ENCODE measurements at places on chromosomes 2 and 18. TPM values are rescaled to one million over a fixed set of nuclear protein-coding genes. Genes with fewer than 3 reads are reported as not detected.
A peak's percentile ranks its signal among the peaks of the same experiment; 100 is the strongest.

GRCh38 chr2:196954001-196954400, 27.5 kb upstream of the PGAP1 start:
- DNase-seq = no peak

The ATP9B gene
- 14.0 TPM for total RNA-seq

The MYO5B gene
- 1.1 TPM for total RNA-seq

The C2orf81 gene
- 0.79 TPM for total RNA-seq

The MYCN gene
- 0.45 TPM for total RNA-seq

The KATNAL2 gene
- total RNA-seq = 2.7 TPM

- no peak for DNase-seq
Observed at GRCh38 chr18:23133860-23134779, 1.2 kb upstream of the CABLES1 start.

DNA sequence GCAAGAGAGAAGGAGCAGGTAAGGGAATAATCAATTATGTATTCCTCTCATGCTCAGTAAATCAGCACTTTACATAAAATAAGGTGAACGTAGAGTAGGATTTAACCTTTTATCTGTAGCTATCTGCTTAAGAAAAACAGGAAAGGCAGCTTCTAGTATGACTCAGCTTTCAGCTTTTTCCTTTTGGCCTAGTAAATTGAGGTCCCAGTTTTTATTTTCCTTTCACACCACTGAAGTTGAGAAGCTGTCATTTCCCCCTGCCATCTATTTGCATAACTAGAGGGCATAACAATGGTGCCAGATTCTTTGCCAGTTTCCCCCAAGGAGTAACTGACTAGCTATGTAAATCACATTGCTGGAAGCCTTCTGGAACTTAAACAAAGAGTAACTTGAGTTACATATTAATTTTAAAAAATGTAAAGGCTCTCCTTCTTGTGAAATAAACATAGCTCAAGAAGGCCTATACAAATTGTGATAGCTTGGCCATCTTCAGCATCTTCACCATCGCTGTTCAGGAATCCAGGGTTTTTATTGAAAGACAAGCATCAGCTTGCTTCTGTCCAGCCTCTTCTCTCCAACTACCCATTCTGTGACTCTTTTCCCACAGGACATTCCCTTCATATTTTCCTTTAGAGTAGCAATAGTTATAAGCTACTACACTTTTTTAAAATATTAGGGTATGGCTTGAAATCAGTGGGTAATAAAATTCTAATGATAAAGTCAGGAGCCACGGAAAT, 97.0 kb downstream of the KYNU start:
- DNase-seq = no peak

DNA sequence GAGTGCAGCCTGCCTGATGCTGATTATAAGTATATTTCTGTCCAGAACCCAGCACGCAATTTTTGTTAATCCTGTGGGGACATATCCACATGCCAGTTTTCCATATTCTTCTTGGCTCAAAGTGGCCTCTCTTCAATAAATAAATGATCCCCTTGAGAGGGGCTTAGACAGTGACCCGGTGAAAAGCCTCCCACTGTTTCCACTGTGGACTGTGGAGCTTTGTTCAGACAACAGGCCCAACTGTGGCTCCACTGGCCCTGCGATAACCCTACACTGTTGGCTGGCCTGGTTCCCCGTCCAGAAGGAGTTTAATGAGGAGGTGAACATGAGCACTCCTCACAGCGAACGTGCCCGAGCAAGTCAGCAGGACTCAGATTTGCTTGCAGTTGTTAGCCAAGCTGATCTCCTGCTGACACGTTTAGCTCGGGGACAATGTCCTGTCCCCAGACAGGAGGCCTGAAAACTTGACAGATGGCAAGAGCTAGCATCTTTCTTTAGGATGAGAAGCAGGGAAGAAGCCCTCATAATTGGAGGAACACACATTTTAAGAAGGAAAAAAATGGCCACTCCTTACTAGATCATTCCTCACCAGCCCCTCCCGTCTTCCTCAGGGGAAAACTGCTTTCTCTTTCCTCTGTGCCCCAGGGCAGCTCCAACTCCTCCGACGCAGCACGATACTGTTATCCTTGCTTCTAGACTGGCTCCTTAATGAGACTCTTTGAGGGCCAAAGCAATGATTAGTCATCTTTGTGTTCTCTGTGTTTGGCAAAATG, 20.0 kb upstream of the MTCL1 start:
- DNase-seq = no peak

The SERPINB4 gene
- total RNA-seq = not detected

DNA sequence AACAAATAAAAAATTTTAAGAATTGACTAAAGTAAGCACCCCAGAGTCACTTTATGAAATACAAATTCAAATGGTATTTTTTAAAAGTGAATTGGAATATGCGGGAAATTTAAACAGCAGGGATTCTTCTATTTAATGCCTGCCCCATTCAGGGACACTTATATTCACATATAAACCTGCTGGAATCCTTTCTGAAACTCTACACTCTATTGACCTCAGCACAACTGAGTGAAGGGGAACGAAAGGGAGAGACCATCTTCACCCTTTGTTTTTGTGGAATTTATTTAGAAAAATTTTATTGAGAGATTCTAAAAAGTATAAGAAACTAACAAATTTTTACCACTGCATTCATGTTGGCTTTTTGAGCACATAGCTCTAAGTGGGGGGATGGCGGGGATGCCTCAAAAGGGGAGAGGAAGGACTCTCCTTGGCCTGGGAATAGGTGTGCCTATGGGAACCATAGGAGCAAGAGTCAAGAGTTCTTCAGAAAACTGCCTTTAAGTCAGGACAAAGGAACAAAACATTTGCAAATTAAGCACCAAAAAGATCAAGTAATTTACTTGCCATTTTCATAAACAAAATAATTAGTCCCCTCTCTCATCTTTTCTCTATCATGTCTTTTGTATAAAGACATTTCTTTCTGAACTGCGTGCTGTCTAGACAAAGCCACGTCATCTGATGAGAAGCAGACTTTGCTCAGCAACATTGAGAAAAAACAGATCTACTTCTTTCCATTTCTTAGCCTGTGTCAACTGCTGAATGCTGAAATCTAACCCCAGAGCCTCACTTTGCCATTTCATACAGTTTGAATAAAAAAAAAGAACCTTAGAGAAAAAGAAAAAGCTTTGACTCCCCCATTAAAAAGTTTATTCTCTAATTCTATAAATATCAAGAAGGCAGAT, 21.6 kb upstream of the FLACC1 start:
- DNase-seq = no peak

The SPATA3 gene
- not detected for total RNA-seq

The TEKT4 gene
- total RNA-seq = not detected

- DNase-seq = no peak
Observed at GRCh38 chr2:38533180-38533579, 69.5 kb downstream of the HNRNPLL start.

The FLACC1 gene
- total RNA-seq = 5.0 TPM

The SPDYA gene
- 0.15 TPM for total RNA-seq

- no peak for DNase-seq
Observed at GRCh38 chr2:4053769-4054493, 350.6 kb downstream of the DCDC2C start.

GRCh38 chr2:64126601-64127000, 17.6 kb downstream of the PELI1 start:
- DNase-seq = no peak

The C1GALT1C1L gene
- 0.64 TPM for total RNA-seq

- DNase-seq = no peak
Observed at GRCh38 chr2:145315053-145315452, 795.1 kb upstream of the ZEB2 start.

DNA sequence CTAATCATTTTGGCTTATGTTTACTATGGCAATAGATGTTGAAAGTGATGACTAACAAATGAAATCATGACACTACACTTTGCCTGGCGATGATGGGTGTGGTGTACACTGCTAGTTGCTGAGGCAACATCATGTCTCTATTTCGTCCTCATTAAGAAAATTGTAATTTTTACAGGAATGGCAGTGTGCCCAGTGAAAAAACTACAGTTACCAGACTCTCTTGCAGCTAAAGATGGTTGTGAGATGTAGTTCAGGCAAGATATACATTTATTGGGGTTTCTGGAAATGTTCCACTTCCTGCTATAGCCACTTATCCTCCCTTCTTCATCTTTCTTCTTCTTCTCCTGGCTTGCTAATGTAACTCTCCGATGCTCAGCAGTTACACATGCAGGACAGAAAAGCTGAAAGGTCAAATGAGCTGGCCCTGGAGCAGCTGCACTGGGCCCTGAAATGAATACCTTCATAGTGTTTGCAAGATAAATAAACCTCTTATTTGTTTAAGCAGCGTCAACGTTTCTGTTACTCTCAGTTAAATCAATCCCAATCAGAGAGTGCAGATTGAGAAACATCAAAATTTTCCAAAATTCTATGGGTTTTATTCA, 46.0 kb downstream of the SOCS6 start:
- no peak for DNase-seq

DNA sequence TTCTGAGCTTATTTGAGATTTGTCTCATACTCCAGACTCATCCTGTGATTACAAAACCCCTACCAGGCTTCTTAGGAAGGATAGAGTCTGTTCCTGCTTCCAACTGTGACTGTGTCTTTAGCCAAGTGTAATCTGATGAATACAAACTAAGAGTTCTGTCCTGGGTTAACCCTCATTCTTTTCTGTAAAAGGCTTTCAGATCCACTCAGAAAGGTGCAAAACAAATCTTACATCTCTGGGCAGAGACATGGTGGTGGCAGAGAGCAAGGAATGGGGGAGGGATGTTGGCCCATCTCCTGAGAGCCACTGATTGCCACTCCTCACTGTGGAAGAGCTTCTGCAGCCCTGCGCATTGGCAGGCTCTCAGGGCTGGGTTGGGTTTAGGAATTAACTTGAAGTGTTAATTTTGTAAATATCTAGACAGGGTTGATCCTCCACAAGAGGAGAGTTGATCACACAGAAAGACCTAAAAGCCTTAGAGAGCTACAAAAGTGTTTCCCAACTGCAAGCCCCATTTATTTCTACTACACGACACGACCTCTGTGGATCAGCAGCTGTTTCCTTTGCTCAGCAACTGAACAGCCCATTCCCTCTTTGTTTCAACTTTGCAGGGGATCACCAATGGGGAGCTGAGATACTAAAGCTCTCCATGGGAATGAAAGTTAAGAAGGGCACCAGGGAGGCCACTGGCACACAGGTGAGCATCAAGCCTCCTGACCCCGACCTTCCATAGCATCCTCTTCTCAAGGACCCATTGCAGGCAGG, 23.7 kb upstream of the SPTBN1 start:
- DNase-seq = no peak

The APOB gene
- total RNA-seq = 9.7 TPM

GRCh38 chr2:148253685-148254084, 232.8 kb downstream of the MBD5 start:
- no peak for DNase-seq

DNA sequence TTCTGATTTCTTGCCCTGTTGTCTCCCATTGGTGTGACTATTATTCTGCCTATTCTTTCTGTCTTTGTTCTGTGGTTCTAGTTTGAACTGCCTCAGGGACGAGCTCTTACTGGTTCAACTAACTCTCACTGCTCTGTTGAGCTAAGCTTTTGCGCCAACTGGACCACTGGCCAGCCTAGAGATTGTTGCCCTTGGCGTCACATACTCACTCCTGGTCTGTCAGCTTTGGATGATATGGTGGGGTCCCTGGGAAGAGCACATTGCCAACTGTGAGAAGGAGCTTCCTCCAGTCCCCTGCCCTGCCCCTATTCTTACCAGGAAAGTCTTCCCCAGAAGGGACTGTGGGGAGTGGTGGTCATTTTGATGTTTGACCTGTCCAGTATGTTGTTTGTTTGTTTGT, 6.0 kb downstream of the MTHFD2 start:
- DNase-seq = no peak

GRCh38 chr2:227420087-227421052, 32.6 kb upstream of the SCYGR1 start:
- no peak for DNase-seq

- no peak for DNase-seq
Observed at GRCh38 chr18:36185901-36186460, 1.3 kb upstream of the MOCOS start.

- no peak for DNase-seq
Observed at GRCh38 chr18:24491927-24492834, 31.7 kb downstream of the HRH4 start.

GRCh38 chr2:55161295-55162210, 70.5 kb downstream of the CLHC1 start:
- DNase-seq = no peak

GRCh38 chr2:204738721-204739120, 193.4 kb downstream of the PARD3B start:
- no peak for DNase-seq

GRCh38 chr18:13218368-13218991, at the start of gene LDLRAD4:
Gene LDLRAD4, plus strand, starts transcription at chr18:13218760.
- peak; percentile 80 for DNase-seq

GRCh38 chr2:63668466-63668865, 79.7 kb downstream of the MDH1 start:
- no peak for DNase-seq

The CABYR gene
- not detected for total RNA-seq

The FIGLA gene
- not detected for total RNA-seq

GRCh38 chr18:68796936-68797690, 767 bp upstream of the CCDC102B start:
- peak; percentile 43 for DNase-seq
